Stimulated activated CD4-positive, alpha-beta T cell treated with anti-CD3 and anti-CD28 coated beads, TNF-alpha, amount 100 ng/mL, for 4 hours (primary cell): ENCODE measurements at places on chromosomes 4 and X.

- DNase-seq: no peak
Observed at GRCh38 chr4:170414961-170415360, 325.2 kb upstream of the AADAT start.

DNA sequence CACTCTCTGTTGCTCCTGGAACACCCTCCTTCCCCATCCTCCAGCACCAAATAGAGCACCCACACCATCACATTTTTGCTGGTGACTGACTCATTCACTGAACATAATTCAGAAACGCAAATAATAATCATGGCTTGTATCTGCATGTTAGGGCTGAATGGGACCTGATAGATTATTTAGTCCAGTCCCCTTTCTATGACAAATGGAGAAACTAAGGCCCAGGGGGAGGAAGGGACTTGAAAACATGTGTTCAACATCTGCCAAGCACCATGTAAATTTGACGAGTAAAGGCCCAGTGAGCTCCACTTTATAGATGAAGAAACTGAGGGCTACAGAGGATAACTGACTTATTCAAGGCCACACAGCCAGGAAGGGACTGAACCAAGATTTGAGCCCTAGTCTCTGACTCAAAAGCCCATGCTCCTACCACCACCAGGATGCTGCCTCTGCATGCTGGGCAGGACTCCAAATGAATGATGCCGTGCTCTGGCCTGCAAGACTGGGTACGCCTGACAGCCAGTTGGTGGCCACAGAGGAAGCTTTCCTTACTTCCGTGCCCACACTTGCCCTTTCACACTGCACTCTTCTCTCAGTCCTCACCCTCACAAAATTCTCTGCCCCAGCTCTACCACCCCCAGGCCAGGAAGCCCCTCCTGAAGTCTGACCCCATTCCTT, 133.3 kb upstream of the PJA1 start:
- DNase-seq: no peak

- DNase-seq: no peak
Observed at GRCh38 chr4:2809610-2810180, 16.8 kb downstream of the SH3BP2 start.

- no peak for DNase-seq
Observed at GRCh38 chr4:56104188-56104587, 155.4 kb downstream of the CEP135 start.

DNA sequence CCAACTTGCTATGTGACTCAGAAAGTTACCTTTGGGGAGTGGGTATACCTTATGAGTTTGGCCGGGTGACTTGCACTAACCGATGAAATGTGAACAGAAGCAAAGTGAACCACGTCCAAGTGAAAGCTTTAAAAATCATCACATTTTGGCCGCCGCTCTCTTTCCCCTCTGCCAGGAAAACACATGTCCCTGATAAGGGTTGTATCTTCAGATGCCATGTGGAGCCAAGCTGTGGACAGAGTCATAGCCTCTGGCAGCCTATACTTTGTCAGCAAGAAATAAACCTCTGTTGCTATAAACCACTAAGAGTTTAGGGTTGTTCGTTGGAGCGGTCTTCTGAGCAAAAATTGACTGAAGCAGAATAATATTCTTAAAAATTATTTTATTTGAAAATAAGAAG, 92.3 kb downstream of the PRDM5 start:
- no peak for DNase-seq

GRCh38 chr4:23773884-23774636, 115.8 kb downstream of the PPARGC1A start:
- DNase-seq: no peak

DNA sequence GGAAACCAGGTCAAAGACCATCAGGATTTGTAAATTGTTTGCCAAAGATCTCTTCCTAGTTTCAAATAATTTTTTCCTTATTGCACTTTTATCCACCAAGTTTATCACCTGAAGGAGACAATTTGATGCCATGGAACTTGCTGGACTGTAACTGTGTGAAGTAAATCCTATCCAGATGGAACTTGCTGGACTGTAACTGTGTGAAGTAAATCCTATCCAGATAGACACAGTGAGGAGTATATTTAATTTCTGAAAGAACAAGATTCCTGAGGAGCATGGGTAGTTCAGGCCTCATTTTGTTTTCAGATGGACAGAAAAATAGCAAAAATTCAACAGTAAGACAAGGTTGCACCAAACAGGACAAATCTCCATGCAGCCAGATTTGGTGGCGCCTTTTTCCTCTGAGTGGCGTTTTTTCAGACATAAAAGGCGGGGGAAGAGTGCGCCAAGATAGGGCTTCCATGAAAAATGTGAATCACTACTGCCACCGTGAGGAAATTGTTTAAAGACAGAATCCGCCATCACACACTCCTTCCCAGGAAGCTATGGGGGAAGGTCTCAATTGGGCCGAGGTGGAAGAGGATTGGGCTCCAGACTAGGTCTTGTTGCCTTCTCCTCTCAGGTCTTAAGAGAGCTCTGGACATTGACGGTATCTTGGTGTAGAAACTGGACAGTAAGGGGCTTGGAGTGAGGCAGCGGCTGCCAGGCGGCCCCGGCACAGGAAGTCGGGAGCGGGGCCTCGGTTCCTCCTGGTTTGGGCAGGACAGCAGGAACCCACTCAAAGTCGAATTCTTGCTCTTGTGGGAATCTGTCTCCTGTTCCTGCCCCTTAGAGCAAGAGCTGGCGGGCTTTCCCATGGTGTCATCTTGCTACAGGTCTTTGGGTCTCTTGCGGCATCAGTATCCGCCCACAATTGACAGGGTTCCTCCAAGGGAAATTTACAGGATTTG, 234.7 kb downstream of the OR13H1 start:
- no peak for DNase-seq

DNA sequence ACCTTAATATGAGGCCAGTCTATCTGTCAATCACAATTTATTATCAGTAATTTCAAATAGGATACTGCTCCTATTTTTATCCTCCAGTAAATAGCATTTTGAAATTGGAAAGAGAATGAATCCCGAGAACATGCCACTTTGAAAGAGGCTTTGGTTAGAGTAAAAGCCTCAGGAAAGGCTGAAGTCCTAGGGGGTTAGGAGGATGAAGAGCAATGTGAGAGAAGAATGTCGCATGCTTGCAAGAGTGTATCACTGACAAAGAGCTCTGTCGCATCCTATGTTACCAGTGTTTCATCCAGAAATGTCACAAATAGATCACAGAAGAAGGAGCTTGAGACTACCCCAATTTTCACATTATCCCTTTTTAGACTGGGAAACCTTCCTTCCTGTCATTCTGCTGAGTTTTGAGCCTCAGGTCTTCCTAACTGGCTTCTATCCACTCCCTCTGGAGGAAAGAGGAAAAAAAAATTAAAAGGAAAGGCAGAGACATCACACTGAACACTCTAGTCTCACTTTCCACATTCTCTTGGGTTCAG, 39.8 kb downstream of the GPM6A start:
- DNase-seq: no peak

- DNase-seq: no peak
Observed at GRCh38 chrX:28628120-28628519, 40.9 kb downstream of the IL1RAPL1 start.

DNA sequence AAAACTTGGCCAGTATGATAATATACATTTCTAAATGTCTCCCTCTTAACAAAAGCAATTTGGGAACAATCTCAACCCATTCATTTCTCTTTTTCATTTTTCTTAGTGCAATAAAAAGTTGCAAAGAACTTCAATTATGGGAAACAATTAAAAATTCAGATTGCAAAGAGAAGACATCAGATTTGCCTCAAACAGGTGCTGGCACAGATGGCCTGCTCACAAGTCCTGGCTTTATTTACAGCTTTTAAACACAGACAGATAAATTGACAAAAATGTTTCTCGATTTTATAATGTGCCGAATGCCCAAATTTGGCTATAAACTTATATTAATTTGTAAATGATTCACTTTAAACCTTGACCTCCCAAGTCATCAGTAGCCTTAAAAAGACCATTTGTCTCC, 28.7 kb downstream of the SLC4A4 start:
- DNase-seq: no peak

GRCh38 chr4:139740531-139741041, 75.0 kb downstream of the MGST2 start:
- DNase-seq: no peak

DNA sequence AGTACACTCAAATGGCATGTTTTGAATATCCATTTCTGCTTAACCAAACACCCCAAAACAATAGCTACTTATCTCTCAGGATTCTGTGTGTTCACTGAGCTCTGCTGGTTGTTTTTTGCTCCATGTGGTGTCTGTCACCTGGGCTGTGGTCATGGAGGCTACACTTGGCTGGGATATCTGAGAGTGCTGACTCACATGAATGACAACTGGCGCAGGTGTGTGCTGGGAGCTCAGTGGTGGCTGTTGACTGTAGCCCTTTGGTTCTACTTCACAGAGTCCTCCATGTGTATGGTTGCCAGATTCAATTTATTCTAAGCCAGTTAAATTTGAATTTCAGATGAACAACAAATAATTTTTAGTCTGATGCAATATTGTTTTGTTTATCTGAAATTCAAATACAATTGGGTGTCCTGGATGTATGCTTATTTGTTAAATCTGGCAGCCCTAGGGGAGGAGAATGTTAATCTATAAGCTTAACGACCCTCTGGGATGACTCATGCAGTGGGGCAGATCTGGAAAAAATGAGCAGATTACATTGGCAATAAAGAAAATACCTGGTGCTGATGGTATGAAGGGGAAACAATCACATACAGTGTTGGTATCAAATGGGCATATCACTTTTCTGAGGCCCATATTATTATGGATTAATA, 28.2 kb upstream of the TCEAL4 start:
- DNase-seq: no peak

DNA sequence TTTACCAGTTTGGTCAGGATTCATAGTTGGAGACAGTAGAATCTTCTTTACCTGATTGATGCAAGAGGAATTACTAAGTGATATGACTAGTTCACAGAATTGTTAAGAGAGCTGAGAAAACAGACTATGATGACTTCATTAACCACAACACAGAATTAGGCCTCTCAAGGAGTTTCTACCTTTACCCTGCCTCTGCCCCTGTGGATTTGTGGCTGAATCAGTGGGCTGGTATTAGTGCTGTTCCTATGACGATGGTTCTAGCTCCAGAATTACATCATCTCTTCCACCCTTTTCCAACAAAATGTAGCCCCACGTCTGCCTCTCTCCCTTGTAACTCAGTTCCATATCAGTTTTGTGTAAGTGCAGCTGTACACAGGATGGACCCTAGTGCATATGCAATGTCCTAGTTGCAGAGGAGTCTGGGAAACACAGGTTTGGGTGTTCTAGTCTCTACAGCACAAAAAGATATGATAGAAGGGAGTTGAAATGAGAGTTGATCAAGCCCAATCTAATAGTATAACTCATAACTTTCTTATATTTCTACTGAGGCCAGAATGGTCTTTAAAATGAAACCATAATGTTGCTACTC, 99.3 kb downstream of the ANXA5 start:
- no peak for DNase-seq

- DNase-seq: no peak
Observed at GRCh38 chr4:59553063-59553720, 1646.9 kb upstream of the ADGRL3 start.

- no peak for DNase-seq
Observed at GRCh38 chrX:64198036-64198435, 7.5 kb downstream of the AMER1 start.

DNA sequence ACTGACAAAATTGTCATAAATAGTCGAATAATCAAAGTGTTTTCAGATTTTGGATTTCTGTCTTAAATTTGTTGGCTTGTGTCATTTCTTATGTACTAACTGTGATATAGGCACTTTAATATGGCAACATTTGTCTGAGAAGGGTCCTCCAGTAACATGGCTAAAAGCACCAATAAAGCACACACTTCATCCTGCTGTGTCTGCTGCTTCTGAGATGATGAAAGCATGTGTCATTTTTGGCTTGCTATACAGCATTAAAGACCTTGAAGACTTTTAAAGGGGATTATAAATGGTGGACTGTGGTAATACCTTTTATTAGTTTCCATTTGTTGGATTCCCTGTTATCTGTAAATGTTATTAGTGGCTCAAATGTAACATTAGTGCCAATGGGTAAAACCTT, 551.8 kb upstream of the GRID2 start:
- no peak for DNase-seq

GRCh38 chrX:7084841-7085240, 62.7 kb upstream of the STS start:
- DNase-seq: no peak

DNA sequence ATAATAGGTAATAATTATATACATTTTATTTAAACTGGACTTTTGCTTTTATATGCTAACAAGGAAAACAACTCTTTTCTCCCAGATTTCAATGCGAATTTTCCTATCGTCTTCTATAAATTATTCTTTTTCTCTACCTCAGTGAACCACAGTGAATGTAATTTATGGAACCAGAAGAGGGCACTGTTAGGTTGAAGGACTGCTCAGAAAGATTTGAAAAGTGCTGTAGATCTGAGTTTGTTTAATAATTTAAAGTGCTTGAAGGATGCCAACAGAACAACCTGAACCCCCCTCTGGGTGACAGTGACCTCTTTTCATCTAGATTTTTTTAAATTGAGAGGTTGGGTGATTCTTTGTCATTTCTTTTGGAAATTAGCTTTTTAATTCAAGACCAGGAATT, 54.9 kb downstream of the PHOX2B start:
- no peak for DNase-seq

DNA sequence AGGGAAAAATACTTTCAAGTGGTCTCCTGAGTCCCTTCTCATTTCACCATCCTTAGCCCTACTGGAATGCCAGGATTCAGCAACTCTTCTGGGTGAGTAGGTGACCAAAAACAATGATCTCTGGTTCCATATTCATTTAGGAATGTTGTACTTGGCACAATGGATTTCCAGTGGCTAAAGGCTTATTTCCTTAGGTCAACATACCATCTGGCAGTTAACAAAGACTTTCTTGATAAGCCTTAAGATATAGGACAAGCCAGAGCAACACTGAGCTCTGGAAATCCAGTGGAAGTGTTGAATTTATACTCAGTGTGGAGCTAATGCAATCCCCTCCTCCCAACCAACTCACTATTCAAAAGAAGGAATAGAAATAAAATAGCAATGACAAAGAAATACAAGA, 139.4 kb upstream of the EMCN start:
- DNase-seq: no peak
